Posterior cingulate gyrus (tissue), 11 donors: ENCODE measurements at places on chromosomes 16 and 17.

- no peak for DNase-seq
Measured at GRCh38 chr17:7676533-7676932, 10.8 kb downstream of the TP53 start.

GRCh38 chr16:86634292-86634691, 55.9 kb downstream of the FOXL1 start:
- DNase-seq: no peak

DNA sequence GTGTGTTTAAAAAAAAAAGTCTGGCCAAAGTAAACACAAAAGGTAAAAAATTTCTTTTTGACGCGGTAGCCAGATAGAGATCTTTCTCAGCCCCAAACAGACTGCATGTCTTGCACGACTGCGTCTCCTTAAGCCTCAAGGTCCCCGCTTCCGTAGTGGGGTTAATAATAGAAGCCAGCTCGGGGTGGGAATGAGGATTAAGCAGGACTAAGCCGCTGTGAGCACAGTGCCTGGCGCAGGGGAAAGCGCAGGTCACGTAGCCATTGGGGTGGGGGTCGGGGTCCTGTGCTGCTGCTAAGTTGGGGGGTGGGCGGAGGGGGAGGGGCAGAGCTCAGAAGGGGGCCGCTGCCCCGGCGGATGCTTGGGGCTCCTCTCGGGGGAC, 521 bp downstream of the GGA2 start:
- DNase-seq: no peak

DNA sequence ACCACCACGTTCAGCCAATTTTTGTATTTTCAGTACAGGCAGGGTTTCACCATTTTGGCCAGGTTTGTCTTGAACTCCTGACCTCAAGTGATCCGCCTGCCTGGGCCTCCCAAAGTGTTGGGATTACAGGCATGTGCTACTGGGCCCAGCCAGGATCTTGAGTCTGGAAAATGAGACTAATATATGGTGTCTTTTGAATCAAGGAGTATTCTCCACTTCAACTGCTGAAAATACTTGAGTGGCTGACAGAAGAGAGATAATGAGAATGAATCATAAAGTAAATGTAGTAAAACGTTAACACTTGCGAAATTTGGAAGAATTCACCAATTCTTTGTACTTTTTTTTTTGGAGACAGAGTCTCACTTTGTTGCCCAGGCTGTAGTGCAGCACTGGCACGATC, 16.6 kb downstream of the SMYD4 start:
- no peak for DNase-seq

DNA sequence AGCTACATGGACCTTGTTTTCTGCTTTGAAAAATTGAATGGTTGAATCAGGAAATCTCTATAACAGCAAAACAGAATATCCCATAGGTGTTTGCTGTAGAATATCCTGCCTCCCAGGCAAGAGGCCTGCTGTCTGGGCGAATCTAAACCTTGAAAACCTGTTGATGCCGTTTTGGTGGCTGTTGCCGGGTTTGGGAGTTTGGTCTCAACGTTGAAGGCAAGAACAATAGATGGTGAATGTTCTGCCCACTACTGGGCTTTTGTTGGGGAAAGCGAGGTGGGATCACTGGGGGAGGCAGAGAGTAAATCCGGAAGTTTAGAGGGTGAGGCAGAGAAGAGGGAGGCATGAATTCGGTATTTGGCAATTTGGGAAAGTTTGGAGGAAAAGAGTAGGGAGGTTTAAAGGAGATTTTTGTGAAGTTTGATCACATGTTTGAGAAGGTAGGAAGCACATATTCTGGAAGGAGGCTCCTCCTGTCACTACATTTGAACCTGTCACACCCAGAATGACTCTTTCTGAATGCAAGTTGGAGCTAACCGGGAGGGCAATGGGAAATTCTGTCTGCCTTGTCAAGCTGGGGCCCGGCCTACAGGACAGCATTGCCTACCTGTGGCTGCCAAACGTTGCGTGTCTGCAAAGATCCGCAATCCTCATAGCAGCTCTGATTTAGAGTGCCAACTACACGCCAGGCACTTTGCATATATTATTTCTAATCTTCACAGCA, 46.5 kb downstream of the GPRC5B start:
- no peak for DNase-seq

DNA sequence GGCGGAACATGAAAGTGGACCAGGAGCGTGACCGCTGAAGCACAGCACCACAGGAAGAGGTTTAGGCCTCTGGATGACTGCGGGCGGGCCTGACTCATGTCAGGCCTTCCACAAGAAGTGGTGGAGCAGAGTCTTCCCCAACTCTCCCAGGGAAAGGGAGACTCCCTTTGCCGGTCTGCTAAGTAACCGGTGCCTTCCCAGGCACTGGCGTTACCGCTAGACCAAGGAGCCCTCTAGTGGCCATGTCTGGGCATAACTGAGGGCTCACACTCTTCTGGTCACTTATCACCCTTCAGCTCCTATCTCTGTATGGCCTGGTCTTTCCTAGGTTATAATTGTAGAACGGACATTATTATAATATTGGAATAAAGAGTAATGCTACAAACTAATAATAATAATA, 1931.9 kb downstream of the TP53TG3F start:
- peak; percentile 41 for DNase-seq

- peak; percentile 17 for DNase-seq
Measured at GRCh38 chr16:67071476-67072048, 38.2 kb upstream of the PHAF1 start.

- no peak for DNase-seq
Measured at GRCh38 chr17:81572563-81573168, 20.5 kb upstream of the FAAP100 start.

GRCh38 chr16:75653922-75654321, 6.3 kb downstream of the TERF2IP start:
- no peak for DNase-seq

DNA sequence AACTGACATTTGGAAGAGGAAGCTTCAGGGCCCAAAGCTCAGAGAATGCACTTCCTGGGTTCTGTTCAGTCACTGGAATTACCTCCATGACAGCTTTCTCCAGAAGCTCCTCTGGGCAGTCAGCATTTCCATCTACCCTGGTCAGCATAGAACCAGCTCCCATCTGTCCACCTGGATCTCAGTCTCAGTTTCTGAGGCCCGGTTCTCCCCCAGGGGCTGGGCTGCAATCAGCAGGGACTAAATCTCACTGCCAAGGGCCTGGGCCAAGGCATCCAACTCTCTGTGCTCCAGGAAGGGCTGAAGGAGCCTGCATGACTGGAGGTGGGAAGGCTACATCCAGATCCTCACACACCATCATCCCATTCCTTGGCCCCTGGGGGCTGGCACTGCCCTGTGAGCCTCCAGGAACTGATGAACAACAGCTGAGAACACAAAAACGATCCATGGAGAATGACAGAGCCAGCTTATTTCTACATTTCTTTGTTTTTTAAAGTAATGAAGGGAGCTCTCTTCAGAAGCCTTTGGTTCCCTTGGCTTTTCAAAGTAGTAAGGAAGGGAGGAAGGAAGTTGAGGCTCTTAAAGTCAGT, 66.3 kb upstream of the MRTFB start:
- DNase-seq: peak; percentile 73

- DNase-seq: no peak
Measured at GRCh38 chr17:49285716-49286115, 55.1 kb upstream of the PHOSPHO1 start.

DNA sequence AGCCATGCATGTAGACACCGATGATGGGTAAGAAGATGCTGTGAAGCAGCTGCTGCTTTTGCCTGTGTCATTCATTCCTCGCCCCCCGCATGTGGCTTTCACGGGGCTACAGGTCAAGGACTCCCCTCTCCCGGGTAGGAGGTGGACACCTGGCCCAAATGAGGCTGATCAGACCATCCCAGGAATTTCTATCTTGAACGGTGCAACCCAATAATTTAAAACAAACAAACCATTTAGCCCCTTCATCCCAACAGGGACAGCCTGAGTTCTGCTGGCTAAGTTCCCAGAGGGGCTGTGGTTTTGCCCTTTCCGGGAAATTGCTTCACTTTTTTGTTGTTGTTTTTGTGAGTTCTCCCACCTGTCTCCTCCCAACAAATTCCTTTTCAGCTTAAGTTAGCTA, 137.7 kb upstream of the CDH5 start:
- DNase-seq: no peak

GRCh38 chr16:27754788-27755690, 205.1 kb downstream of the KATNIP start:
- DNase-seq: no peak

GRCh38 chr17:45018848-45019711, 32.4 kb downstream of the DCAKD start:
- DNase-seq: peak; percentile 26

GRCh38 chr17:2174468-2175293, 119.8 kb downstream of the HIC1 start:
- DNase-seq: no peak

- no peak for DNase-seq
Measured at GRCh38 chr16:50778284-50779163, 36.6 kb downstream of the CYLD start.

DNA sequence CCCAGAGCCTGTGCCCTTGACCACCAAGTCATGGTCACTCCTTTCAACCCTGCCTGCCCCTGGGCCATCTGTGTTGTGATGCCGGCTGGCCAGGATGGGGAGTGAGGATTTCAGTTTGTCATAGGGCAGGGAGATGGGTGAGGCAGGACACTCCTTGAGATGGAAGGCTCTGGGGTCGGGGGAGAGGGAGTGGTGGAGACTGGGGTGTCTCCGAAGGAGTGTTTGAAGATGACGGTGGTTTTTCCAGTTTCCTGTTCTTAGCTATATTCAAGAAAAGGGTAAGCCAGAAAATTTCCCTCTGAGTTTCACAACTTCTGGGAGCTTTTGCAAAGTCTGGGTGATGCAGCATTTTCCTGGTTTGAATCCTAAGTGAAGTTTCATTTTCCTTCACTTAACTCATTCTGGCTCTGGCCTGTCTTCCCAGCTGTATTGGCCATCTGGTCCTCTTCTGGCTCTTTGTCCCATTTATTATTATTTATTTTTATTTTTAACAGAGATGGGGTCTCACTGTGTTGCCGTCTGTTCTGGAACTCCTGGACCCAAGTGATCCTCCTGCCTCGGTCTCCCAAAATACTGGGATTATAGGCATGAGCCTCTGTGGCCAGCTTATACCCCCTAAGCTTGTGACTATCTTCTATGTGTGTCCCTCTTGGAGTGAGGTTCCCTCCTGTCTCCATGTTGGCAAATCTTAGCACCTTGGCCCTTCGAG, 27.7 kb downstream of the ABCC1 start:
- DNase-seq: no peak

DNA sequence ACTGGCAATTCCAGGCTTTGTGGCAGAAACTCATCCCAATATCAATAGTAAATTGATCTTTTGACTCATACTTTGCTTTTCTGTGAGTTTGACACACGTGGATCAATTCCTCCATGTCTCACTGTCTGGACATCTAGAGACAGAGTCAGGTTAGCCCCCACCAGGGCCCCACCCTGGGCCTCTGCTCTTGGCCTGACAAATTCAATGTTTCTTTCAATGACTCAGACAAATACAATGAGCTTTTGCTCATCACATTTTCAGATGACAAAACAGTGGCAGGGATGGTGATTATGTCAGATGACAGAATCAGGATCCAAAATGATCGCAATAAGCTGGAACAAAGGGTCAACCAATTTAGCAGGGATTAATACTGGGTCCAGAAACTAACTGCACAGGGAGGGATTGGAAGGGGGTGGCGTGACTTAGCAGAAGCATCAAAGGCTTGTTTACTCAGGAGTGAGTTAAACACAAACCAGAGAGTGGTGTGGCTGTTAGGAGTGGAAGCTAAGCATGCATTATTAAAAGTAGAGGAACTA, 90.5 kb upstream of the ASIC2 start:
- no peak for DNase-seq

GRCh38 chr16:4354512-4355409, 3.6 kb upstream of the PAM16 start:
- no peak for DNase-seq

DNA sequence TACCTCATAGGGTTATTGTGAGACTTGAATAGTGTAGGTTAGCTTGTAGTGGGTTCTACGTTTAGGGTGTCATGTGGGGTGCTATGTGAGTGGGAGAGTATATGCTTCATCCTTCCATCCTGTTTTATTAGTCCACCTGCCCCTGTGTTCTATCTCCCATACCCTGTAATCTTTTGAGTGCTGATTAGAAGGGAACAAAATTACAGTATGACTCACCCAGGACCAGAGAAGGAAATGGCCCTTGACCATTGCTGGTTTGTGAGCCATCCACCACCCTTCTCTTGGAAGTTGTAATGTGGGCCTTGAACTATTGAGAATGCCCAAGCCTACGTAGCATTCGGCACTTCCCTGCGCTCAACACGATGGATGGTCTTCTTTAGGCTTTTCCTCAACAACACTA, 17.1 kb downstream of the SAP30BP start:
- no peak for DNase-seq

DNA sequence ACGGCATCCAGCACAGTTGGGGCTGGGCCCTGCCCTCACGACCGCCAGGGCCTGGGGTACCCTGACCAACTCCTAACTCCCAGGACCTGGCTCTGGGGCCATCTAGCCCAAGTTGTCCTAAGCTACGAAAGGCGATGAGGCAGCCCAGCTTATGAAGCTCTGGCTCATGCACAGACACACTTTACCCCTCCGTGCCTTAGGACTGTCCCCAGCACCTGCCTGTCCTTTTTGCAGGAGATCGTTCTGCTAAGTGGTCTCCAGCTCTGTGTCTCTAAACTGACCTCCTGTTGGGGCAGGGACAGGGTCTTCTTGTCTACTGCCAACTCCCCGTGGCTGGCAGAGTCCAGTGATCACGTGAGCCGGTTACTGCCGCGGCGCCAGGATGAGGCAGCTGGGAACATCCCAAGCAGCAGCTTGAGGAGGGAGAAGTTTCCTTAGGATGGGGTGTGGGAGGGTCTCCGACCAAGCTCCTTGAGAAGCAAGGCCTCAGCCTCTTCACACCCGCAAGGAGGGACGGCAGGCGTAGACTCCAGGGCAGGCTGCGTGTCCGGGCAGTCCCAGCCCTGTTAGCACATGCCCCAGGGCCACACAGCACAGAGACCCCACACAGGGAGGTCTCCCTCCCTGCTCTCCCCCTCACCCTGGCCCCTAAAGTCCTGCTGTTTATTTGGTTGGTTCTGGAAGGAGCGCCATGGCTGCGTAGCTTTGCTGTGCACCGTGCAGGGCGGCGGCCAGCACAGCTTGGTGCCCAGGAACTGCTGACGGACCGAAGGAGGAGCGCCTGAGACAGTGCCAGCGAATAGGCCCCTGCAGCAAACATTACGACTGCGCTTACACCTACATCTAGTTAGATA, 16.4 kb upstream of the METRNL start:
- no peak for DNase-seq

GRCh38 chr17:72250206-72250605, 129.4 kb downstream of the SOX9 start:
- no peak for DNase-seq

- no peak for DNase-seq
Measured at GRCh38 chr17:57663326-57664070, 81.6 kb downstream of the CCDC182 start.

- DNase-seq: no peak
Measured at GRCh38 chr16:61862221-61863155, 173.8 kb downstream of the CDH8 start.

- DNase-seq: no peak
Measured at GRCh38 chr17:28306954-28307401, 12.0 kb upstream of the TMEM97 start.
